Spinal cord (tissue), 10 donors: ENCODE measurements at places on chromosomes 1 and 21. TPM values are rescaled to one million over a fixed set of nuclear protein-coding genes. Genes with fewer than 3 reads are reported as not detected.
A peak's percentile ranks its signal among the peaks of the same experiment; 100 is the strongest.

DNA sequence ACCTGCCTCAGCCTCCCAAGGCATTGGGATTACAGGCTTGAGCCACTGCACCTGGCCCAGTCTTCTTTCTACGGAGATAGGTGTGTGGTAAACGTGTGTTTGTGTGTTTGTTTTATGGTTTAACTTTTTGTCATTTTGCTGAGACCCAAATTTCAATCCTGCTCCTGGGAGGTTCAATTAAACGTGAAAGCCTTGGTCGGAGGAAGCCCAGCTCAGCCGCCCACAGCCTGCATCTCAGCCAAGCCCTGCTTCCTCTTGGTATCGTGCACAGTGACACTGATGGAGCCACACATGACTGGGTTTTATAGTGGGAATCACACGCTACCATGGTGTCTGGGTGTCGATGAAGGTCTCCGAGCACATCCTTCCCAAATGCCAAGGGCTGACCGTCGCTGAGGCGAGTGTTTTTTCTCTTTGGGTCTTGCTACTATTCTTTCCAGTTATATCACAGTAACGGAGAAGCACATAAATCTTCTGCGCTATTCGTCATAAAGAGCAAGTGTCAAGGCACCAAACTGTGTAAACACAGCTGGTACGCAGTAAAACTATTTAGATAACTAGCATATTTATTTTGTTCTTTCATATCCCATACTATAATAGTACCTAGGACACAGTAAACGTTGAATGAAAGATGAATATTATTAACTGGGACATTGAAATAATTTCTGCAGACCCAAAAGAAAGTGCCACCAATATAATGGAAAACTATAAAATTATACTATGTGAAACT, 39.3 kb downstream of the HLCS start:
- DNase-seq: no peak

DNA sequence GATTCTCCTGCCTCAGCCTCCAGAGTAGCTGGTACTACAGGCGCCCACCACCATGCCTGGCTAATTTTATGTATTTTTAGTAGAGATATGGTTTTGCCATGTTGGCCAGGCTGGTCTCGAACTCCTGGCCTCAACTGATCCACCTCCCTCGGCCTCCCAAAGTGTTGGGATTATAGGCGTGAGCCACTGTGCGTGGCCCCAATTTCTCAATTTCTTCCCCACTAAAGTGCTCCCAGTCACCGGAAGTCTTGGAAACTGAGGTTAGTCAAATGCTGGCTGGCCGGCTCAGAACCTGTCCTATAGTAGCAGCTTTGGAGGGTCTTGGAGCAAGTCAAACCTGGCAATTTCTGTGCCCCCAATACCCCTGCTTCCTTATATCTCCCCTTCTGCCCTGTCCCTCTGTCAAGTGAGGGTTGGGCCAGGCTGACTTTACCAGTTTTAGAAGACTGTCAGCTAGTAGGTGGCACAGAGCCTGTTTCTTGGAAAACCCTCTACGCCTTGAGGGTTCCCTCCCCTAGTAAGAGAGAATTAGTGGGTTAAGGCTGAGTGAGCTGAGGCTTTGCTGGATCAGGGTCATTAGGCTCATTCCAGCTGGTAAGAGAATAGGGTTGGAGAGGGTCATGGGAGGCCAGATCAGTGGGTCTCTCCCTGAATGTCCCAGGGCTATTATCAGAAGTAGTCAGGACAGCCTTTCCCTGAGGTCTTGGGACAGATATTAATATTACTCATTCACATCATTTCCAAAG, 8.3 kb upstream of the EPB41 start:
- no peak for DNase-seq
- H3K27ac ChIP-seq: no peak overlapping the region
- H3K27me3 ChIP-seq: no peaks in the 10 kb centered on the region
- H3K4me1 ChIP-seq: no peaks in the 10 kb centered on the region
- no peaks in the 10 kb centered on the region for H3K36me3 ChIP-seq

- H3K4me3 ChIP-seq: no peak overlapping the region
- H3K27ac ChIP-seq: no peak overlapping the region
- no peak for DNase-seq
- H3K36me3 ChIP-seq: no peaks in the 10 kb centered on the region
- H3K4me1 ChIP-seq: peaks cover 20% of the 10 kb centered on the region
Observed at GRCh38 chr1:10969267-10969970, 43.0 kb upstream of the TARDBP start.

GPR52 gene
- 1.9 TPM for total RNA-seq

DNA sequence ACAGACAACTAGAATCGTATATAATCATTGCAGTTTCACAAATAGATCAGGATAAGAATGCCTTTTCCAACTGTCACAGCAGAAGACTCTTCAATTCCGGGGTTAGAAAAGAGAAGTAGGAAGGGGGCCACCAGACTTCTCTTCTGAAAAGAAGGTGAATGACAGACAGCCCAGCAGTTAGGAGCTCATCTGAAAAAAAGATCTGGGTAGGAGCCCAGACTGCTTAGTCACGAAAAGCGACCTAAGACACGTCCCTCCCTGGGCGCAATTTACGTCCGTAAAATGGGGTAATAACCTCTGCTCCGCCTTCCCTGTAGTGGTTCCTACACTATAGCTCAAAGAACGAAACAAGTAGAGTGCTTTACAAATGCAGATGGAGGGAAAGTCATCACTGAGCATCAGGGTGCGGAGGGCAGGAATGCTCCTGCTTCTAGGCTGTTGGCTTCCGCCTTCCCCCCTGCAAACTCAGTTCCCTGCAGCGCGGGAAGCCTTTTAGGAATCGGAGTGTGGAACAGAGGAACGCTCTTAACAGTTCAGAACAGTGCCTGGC, 582 bp downstream of the ORC1 start:
- H3K36me3 ChIP-seq: peaks cover 18% of the 10 kb centered on the region
- H3K27ac ChIP-seq: peak overlapping the region; percentile 22
- no peak for DNase-seq
- peak overlapping the region; percentile 94 for H3K4me3 ChIP-seq
- H3K27me3 ChIP-seq: no peaks in the 10 kb centered on the region

DNA sequence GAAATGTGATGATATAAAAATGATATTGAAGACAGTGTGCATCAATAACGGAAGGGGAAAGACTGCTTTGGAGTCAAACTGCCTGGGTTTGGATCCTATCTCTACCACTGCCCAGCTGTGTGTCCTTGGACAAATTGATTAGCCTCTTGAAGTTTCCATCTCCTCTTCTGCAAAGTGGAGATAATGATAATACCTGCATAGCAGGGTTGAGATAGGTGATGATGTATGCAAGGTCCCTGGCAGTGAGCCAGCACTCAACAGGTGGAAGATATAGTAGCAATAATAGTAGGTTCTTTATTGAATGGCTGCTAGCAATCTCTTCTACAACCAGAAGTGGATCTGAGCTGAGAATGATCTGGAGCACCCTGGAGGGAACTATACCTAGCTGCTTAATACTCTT, 166.7 kb downstream of the MIS18A start:
- no peak overlapping the region for H3K27ac ChIP-seq
- no peaks in the 10 kb centered on the region for H3K4me1 ChIP-seq
- DNase-seq: no peak
- H3K4me3 ChIP-seq: no peak overlapping the region
- no peaks in the 10 kb centered on the region for H3K27me3 ChIP-seq

COL8A2 gene
- 15.1 TPM for total RNA-seq

KCNN3 gene
- 12.9 TPM for total RNA-seq
